Activated CD4-positive, alpha-beta T cell treated with anti-CD3 and anti-CD28 coated beads, Interleukin-2, amount 10 ng/mL, durations not matched to agents 7 days and 5 days (primary cell): ENCODE measurements at places on chromosomes 2 and 18. TPM values are rescaled to one million over a fixed set of nuclear protein-coding genes. Genes with fewer than 3 reads are reported as not detected.
A peak's percentile ranks its signal among the peaks of the same experiment; 100 is the strongest.

GRCh38 chr2:227595797-227596196 is 2.9 kb upstream of the SCYGR2 start:
- DNase-seq = no peak

GRCh38 chr18:44835703-44836102 is 155.0 kb downstream of the SETBP1 start:
- DNase-seq = no peak

GRCh38 chr2:120522151-120522751 is 176.3 kb downstream of the INHBB start:
- DNase-seq = no peak

DNA sequence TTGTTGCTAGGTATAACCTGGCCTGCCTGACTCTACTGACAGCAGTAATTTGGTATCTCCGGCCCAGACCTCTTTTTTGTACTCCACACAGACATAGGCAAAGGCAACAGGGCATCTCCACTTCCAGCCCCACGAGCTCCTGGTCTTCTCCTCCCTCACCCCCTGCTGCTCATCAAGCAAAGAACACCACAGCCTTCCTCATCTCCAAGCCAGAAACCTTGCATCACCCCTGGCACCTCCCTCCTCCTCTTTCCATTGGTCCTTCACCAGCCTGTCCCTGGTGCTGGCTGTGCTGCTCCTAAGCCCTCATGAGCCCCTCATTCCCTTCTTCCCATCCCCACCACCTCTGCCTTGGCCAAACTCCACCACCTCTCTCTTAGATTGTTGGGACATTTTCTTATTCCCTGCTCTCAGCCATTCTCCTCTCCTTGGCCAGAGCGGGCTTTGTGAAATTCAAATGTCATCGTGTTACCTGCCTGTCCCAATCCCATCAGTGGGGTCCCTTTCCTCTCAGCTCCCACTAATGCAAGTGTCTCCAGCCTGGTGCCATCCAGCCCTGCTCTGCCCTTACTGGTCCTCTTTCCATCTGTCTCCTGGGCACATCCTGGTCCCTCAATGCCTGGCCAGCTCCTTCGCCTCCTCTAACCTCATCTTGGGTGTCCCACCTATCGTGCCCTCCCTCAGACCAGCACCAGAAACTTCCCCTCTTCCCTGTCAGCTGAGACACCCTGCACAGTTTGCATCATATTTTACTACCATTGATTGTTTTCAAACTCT is 77.4 kb downstream of the INHBB start:
- no peak for DNase-seq

DNA sequence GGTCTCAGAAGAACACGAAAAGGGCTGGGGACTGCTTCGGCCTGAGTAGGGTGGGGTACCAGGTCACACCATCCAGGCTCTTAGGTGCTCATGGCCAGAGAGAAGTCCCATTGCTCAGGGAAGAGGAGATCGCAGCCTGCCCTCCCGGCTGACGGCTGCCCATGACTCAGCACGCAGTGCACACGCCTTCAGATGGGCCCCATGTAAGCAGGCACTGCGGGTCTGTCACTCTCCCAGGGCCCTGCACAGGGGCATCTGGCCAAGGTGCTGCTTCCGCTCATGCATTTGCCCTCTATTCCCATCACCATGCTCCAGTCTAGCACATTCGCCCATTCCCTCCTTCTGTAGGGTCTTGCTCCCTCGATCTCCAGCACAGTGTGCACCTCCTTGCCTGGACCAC is 34.7 kb downstream of the SFXN5 start:
- DNase-seq = no peak

GRCh38 chr2:26475037-26475436 is 2.9 kb downstream of the OTOF start:
- no peak for DNase-seq

DNA sequence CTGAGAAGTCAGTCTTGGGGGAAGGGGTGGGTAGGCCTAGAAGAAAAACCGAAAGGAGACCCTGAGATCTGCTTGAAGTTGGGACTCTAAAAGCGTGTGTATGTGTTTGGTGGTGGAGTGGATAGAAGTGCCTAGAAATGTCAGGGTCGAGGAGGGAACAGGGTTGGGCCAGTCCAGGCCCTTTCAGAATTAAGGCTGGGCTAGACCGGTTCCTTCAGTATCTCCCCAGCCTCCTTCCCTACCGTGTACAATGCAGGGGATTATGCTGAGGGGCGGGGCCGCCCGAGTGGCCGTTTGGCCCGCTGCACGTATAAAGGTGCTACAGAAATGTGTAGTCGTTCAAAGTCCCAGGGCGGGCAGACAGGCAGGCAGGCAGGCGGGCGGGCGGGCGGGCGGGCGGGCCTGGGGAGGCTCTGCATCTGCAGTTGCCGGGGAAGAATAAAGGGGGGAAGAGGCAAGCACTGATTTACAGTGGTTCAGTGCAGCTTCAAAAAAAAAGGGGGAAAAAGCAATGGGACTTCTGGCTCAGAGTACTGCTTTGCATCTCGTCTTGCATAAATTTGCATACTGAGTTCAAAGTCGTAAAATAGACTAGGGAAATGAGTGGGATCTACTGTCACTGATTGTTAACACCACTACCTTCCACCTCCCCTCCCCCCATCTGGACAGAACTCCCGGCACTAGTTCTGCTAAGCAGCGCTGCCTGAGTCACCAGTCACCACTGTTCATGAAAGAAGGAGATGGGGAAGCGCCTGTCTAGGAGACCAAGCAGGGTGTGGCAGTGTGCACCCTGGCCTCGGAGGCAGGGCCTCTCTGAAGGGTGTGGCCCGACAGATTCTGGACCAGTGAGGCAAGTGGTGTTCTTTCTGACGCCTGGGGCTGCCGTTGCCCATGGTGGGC is 3.6 kb downstream of the IGFBP2 start:
- DNase-seq = no peak

- no peak for DNase-seq
Measured at GRCh38 chr2:205496370-205496769, 185.9 kb upstream of the NRP2 start.

GRCh38 chr2:204177977-204178522 is 241.5 kb downstream of the ICOS start:
- peak; percentile 77 for DNase-seq

- DNase-seq = no peak
Measured at GRCh38 chr2:31972059-31972458, 38.7 kb downstream of the MEMO1 start.

- no peak for DNase-seq
Measured at GRCh38 chr18:5717256-5717655, 173.5 kb upstream of the EPB41L3 start.

DNA sequence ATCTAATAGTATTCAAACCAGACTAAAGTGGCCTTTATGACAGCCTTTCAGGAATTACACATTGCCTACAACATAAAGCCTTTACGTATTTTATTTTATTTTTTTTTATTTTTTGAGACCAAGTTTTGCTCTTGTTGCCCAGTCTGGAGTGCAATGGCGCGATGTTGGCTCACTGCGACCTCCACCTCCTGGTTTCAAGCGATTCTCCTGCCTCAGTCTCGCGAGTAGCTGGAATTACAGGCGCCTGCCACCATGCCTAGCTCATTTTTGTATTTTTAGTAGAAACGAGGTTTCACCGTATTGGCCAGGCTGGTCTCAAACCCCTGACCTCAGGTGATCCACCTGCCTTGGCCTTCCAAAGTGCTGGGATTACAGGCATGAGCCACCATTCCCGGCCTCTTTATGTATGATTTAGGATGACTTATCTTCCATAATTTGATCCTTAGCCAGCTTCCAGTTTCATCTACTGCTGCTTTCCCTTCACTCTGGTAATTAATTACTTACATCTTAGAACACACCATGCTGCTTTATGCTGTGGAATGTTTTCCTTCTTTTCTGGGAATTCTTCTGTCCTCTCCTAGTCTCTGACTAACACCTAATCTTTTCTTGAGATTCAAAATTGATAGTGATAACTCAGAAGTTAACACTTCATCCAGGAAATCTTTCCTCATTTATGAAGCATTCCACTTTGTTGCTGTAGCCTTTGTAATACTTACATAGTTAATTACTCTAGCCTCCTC is 2.6 kb downstream of the USP14 start:
- DNase-seq = no peak

DNA sequence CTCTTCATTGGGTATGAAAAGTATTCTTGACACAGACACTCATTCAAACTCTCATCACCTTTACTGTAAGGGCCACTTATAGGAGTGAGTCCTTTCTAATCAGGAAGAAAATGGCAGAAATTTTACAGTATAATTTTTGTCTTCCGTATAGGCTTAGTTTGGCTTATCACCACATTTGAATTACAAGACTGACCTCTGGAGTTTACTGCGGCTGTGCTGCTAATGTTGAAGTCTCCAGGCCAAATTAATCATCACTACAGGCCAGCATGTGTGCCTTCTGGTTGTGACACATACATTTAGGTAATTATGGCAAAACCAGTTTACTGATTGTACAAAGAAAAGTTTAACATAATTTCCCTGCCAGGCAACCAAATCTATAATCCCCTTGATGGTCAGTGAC is 753.6 kb upstream of the GCFC2 start:
- DNase-seq = no peak

DNA sequence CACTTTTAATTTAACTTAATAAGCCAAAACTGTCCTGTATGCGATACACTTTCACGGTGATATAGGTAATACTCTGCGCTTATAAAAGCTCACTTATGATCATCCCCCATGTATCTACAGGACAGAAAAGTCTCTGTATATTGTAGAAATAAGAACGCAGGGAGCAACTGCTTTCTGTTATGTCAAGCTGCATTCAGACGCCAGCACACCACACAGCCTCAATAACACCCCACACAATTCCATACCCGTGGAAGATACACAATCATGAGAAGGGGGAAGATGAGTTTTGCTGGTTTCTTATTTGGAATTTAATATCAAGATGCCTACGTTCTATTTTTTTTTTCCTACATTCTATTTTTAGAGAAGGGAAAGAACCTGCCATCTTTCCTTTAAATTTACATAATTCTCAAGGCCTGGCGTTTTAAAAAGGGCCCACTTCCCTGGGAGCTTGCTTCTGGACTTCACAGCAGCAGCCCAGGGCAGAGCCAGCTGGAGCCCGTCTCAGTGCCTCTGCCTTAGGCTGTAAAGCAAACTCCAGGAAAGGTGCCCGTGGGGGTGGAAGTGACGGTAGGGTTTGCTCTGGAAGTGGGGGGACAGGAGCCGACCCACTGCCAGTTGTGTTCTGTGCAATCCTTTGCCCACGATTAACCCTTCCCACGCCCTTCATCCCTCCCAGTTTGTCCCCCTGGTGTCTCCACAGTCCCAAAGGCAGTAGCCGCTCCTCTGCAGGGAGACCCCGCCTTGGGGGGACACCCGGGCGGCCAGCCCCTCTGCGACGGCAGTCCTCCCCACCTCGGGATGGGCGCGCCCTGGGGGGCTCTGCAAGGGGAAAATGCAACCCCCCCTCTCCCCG is 5.3 kb downstream of the PTGR3 start:
- no peak for DNase-seq

DNA sequence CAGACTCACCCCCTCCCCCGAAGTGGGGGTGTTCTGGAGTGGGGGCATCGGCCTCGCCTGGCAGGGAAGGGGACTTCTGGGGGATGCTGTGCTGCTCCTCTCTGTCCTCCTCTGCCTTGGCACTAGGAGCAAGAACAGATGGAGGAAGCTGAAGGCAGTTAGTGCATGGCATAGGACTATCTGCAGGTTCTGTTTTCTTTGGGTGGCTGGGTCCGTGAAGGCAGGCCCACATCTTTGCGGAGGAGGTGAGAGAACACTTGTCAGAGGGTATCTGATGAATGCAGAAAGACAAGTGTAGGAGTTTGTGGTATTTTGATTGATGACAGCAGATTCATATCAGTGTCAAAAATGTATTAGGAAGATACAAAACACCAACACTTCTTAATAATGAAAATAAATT is 411.4 kb downstream of the TSN start:
- no peak for DNase-seq

DNA sequence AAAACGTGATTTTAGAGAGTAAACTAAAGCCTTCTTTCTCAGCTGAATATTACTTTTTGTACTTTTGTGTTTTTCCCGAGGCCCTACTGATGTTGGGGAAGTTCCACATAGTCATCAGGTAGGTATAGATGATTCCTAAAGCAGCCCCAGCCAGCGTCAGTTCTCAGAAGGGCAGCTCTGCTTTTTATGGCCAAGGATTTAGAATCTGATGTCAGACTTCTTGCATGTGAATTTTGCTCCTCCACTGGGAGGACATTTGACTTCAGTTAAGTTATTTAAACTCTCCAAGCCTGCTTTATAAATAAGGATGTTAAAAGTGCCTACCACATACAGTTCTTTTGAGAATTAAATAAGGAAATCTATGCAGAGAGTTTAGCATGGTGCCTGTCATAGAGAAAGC is 130.8 kb downstream of the NCKAP5 start:
- DNase-seq = no peak

GRCh38 chr2:182496596-182496995 is 69.8 kb upstream of the PDE1A start:
- DNase-seq = no peak

GRCh38 chr2:98947554-98947953 is 11.5 kb upstream of the CRACDL start:
- no peak for DNase-seq

GRCh38 chr2:1652034-1652790 is 92.1 kb downstream of the PXDN start:
- no peak for DNase-seq

NOL4 gene
- not detected for total RNA-seq

GNLY gene
- total RNA-seq = 75.5 TPM

NEURL3 gene
- 0.27 TPM for total RNA-seq

AKAIN1 gene
- total RNA-seq = not detected

COLEC11 gene
- not detected for total RNA-seq

UGT1A6 gene
- total RNA-seq = not detected
